ENCODE measurements at places on chromosomes 12 and 14. TPM values are rescaled to one million over a fixed set of nuclear protein-coding genes. Genes with fewer than 3 reads are reported as not detected.

The TSHR gene
- not detected for total RNA-seq

The SLC4A8 gene
- total RNA-seq = 2.6 TPM

The TRHDE gene
- total RNA-seq = 2.8 TPM

The KRT78 gene
- not detected for total RNA-seq

The RNASE7 gene
- not detected for total RNA-seq

The TDRD9 gene
- not detected for total RNA-seq

The GEMIN2 gene
- total RNA-seq = 25.5 TPM

The ITGA7 gene
- 7.2 TPM for total RNA-seq

The SOAT2 gene
- total RNA-seq = not detected

The NPFF gene
- total RNA-seq = not detected

The BDKRB2 gene
- 14.4 TPM for total RNA-seq

The RPS6KA5 gene
- under 0.01 TPM for total RNA-seq

The PLA2G1B gene
- not detected for total RNA-seq

The CLSTN3 gene
- total RNA-seq = 4.5 TPM

The FAM216A gene
- 11.5 TPM for total RNA-seq

The VRTN gene
- total RNA-seq = not detected

The KNTC1 gene
- total RNA-seq = 15.5 TPM

The PLCZ1 gene
- not detected for total RNA-seq

Data from GM23248 (cell line).